ENCODE measurements at places on chromosomes 16 and 17.
A peak's percentile ranks its signal among the peaks of the same experiment; 100 is the strongest.

DNA sequence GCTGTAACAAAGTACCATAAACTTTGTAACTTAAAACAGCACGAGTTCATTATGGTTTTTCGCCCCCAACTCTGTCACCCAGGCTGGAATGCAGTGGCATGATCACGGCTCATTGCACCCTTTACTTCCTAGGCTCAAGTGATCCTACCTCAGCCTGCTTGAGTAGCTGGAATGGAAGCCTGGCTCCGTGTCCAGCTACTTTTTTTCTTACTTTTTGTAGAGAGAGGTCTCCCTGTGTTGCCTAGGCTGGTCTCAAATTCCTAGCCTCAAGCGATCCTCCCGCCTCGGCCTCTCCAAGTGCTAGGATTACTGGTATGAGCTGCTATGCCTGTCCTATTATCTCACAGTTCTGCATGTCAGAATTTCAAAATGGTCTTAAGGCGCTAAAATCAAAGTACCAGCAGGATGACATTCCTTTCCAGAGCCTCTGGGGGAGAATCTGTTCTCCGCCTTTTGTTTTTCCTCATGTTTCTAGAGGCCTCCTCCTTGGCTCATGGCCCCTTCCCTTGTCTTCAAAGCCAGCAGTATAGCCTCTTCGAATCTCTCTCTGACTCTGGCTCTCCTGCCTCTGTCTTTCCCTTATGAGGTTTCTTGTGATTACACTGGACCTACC lies 10.1 kb upstream of the PRM1 start:
- no peak for DNase-seq

GRCh38 chr16:67672739-67673662 lies 6.4 kb downstream of the C16orf86 start:
- DNase-seq: peak; percentile 91

- no peak for DNase-seq
These were observed 25.1 kb downstream of the UNC13D start for GRCh38 chr17:75819116-75819515.

DNA sequence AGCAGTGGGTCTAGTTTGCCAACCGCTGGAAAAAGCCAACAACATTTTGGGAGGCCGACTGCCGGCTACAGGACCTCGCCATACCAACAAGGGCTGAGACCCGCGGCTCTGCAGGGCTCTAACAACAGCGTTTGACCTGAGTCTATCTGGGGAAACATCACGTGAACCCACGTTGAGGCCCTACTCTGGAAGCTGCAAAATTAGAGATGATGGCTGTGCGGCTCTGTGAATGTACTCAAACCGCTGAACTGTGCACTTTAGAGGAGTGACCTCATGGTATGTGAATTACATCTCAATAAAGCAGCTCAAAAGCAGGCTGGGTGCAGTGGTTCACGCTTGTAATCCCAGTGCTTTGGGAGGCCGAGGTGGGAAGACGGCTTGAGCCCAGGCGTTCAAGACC lies 10.1 kb upstream of the CEP295NL start:
- no peak for DNase-seq

GRCh38 chr16:53232826-53233529 lies 178.2 kb downstream of the CHD9 start:
- no peak for DNase-seq

- DNase-seq: no peak
These were observed 36.6 kb upstream of the IL21R start for GRCh38 chr16:27365142-27366089.

GRCh38 chr16:89484923-89485679 lies 5.3 kb downstream of the ANKRD11 start:
- no peak for DNase-seq

DNA sequence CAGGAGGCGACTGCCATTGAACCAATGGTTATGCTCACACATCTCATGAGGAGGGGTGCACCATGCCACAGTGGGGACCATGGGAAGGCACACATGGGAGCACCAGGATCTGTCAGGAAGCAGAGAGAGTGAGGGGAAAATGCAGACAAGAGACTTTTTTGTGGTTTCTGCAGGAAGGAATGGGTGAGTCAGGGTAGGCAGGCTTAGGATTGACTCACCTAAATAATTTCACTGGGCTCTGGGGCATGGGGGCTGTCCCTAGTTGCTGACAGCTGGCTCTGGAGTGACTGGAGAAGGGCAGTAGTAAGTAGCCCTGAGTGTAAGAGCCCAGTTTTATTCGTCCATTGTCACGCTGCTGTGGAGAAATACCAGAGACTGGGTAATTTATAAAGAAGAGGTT lies 202.4 kb downstream of the AXIN2 start:
- no peak for DNase-seq

GRCh38 chr17:43814026-43814425 lies 18.9 kb downstream of the MPP3 start:
- no peak for DNase-seq

DNA sequence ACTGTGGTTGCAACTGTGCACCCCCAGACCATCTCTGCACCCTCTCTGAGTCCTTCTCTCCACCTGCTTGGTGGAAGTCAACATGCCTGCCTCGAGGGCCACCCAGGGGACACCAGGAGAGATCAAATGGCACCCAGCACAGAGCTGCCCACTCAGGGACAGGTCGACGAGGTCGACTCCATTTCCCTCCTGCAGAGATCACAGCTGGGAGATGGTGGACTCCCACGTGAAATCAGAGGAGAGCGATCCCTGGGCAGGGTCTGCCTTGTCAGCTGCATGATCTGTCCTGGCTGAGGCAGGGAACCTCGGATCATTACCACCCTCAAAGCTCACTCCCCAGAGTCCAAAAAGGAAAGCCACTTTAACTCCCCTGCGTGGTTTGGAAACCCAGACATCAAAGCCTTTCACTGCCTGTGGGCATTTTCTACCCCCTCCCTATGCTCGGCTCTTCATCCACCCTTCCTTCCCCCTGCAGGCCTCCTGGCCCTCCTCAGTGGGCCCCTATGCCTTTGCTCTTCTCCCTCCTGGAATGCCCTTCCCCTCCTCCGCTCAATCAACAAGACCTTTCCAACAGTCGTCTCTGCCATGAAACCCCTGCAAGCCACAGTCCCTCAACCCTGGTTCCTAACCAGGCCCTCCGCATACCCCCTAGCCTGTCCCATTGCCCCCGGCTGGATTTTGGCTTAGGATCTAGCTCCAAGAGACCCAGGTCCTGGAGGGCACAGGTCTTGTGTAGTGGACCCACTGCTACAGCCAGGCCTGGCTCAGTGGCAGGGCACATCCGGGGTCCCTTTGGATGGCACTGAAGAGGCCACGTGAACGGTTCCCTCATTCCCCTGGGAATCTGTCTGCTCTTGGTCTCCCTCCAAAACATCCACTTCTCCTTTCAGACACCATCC lies 103.8 kb upstream of the RPL38 start:
- DNase-seq: no peak

GRCh38 chr17:3959295-3959899 lies 4.8 kb downstream of the ATP2A3 start:
- DNase-seq: no peak

DNA sequence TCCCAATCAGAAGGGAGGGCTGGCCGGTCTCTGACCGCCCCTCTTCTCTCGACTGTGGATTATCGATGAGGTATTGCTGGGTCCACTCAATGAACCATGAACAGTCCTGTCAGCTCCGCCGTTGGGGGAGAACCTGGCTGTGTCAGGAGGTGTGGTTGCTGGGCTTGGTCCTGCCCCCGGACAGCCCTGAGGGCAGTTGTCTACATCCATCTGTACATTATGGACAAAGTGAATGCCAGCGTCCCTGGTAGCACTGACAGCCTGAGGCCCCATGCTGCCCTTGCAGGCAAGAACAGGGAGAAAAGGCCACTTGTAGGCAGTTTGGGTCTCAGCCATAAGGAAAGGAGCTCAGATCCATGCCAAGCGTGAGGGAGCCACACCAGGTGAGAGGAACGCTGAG lies 38.9 kb downstream of the ST3GAL2 start:
- DNase-seq: no peak

- DNase-seq: no peak
These were observed 44.4 kb downstream of the MAP1LC3B start for GRCh38 chr16:87436225-87437172.

- no peak for DNase-seq
These were observed 4.4 kb downstream of the TMEM204 start for GRCh38 chr16:1537763-1538289.

DNA sequence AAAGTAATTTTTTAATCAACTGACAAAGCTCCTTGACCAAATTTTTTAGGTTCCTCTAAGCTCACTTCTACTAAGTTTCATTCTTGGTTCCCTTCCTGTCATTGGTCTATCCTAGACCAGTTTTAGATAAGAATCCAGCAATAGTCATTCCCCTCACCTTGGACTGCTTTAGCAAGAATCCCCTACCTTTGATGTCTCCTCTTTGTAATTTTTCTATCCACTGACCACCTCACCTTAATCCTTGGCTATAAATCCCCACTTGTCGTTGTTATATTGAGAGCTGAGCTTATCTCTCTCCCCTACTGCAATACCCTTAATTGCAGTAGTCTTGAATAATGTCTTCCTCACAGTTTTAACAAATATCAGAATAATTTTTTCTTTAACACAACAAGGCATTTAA lies 107.2 kb downstream of the USP32 start:
- no peak for DNase-seq

DNA sequence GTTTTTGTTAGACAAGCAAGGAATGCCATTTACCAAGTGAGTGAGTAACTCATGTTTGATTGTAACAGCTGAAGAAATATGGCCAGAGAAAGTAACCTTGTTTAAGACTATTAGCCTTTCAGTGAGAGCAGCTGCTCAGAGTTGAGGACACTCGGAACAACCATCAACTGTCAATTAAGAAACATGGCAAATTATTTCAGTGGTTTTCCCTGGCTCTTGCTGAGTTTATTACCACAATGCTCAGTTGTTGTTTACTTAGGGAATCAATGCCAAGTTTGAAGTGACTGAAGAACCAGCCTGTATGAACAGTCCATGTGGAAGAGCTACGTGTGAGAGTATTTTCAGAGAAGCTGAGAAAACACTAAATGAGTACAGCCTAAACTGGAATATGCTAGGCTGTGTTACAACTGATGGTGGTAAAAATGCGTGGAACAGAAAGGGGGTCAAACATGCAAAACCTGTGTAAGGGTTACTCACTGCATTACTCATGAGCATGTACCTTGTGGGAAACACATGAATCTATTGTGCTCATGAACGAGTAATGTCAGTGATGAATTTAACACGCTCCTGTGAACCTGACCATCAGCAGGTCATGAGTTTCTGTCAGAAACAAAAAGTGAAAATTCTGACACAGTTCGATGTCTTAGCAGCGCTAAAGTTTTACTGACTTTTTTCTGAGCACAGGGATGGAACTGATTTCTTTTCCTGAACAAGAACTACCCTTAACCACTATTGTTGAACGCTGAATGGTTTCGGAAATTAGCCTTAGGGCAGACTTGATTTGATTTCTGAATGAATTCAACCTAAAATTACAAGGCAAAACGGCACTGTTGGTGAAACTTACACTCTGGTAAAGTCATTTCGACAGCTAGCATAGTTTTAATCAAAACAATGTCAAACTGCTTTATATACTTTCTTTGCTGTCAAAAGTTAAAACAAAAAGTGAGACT lies 33.5 kb downstream of the GNA13 start:
- DNase-seq: no peak

DNA sequence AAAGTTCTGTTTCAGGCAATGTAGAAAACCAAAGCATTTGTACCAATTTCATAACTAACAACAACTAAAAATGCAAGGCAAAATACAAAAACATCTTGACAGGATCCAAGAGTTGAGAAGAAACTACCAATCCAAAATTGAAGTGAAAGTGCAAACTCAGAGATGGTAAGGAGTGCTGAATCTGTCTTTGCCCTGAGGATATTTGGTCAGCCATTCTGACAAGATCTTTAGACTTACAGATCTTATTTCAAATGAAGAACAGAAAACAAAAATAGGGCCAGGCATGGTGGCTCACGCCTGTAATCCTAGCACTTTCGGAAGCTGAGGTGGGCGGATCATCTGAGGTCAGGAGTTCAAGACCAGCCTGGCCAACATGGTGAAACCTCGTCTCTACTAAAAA lies 412.8 kb downstream of the ZFHX3 start:
- no peak for DNase-seq

Data from HuH-7 (cell line).